Lung microvascular endothelial cell (primary cell): ENCODE measurements at places on chromosomes 13 and 19. TPM values are rescaled to one million over a fixed set of nuclear protein-coding genes. Genes with fewer than 3 reads are reported as not detected.

- DNase-seq, result no peak
Measured at GRCh38 chr13:112742583-112742982, 52.7 kb downstream of the ATP11A start.

DNA sequence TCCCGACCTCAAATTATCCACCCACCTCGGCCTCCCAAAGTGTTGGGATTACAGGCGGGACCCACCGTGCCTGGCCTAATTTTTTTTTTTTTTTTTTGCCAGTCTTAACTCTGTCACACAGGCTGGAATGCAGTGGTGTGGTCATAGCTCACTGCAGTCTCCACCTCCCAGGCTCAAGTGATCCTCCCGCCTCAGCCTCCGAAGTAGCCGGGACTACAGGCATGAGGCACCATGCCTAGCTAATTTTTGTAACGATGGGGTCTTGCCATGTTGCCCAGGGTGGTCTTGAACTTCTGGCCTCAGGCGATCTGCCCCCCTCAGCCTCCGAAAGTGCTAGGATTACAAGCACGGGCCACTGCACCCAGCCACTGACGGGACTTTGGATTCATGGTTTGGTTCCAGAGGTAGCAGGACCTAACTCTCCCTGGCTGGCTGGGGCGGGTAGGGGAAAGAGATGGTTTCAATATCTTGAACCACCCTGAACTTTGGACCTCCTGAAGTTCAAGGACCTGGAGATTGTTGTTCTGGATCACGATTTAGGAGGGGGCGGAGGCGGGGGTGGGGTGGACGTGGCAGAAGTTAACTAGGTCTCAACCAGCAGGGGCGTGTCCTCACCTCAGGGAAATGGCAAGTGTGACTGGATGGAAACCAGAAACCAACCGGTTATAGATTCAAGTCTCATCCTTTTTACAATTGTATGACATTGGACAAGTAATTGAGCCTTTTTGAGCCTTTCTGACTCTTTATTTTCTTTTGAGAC, 40.8 kb downstream of the IER2 start:
- DNase-seq, result no peak

DNA sequence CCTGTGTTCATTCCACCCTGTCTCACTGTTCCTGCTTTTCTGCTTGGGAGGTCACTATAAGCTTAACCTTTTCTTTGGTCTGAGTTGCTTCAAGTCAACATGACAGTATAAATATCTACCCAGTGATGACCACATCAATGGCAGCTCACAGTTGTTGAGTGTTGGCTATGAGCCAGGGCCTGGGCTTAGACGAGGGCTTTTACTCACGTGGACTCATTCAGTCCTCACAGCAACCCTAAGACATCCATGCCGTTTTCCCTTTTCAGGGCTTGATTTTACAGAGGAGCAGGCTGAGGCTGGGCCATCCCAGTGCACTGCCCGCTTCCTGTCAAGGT, 10.2 kb upstream of the CCDC97 start:
- peak; percentile 62 for DNase-seq

DNA sequence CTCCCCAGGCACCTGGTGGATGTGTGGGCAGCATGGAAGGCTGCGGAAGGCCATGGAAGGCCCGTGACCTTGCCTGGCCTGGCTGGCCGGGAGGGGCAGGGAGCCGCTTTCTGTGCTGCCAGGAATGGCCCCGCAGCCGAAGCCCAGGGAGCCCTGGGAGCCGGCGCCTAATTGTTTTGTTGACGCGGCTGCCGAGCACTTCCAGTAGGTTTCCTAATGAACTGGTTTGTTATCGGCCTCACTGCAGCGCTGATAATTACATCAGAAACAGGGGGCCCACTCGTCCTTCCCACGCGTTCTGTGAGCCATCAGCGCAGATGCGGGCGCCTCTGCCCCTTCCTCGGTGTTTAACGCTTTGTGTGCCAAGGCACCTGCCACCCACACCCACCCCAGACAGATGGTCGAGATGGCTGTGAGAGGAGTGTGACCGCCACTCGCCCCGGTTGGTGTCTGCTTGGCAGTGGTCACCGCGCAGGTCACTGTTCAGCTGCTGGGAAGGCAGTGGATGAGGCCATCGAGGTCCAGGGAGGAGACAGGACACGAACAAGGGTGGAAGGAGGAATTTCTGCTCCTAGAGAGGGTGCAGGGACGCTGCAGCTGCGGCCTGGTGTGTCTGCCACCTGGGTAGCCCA, 124.5 kb downstream of the KDM4B start:
- DNase-seq, result no peak

GRCh38 chr13:98240974-98241373, 63.9 kb upstream of the RNF113B start:
- no peak for DNase-seq

GRCh38 chr19:13958043-13958442, 5.7 kb downstream of the DCAF15 start:
- no peak for DNase-seq

DNA sequence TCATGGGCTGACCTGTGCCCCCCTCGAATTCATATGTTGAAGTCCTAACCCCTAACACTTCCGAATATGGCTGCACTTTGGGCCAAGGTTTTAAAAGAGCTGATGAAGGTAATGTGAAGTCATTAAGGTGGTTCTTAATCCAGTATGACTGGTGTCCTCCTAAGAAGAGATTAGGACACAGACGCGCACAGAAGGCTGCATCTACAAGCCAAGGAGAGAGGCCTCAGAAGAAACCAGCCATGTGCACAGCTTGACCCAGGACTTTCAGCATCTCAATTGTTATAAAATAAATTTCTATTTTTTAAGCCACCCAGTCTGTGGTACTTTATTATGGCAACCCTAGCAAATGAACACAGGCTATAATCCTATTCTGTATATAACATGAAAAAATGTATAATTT, 99.9 kb downstream of the DOCK9 start:
- DNase-seq, result no peak

Gene DNMT1
- 14.9 and 15.3 TPM in 2 replicates for total RNA-seq

Gene GRAMD1A
- 24.6 and 32.9 TPM in 2 replicates for total RNA-seq

Gene ZNF575
- 0.20 and 0.22 TPM in 2 replicates for total RNA-seq

Gene HAUS5
- total RNA-seq, result 3.4 and 3.9 TPM in 2 replicates
